Activated T-cell treated with anti-CD3 and anti-CD28 coated beads, Interleukin-2, amount 50 U/mL, for 1 hour (primary cell): ENCODE measurements at places on chromosomes 16 and 17.

- DNase-seq = no peak
Observed at GRCh38 chr16:85384833-85385462, 228.2 kb upstream of the GSE1 start.

DNA sequence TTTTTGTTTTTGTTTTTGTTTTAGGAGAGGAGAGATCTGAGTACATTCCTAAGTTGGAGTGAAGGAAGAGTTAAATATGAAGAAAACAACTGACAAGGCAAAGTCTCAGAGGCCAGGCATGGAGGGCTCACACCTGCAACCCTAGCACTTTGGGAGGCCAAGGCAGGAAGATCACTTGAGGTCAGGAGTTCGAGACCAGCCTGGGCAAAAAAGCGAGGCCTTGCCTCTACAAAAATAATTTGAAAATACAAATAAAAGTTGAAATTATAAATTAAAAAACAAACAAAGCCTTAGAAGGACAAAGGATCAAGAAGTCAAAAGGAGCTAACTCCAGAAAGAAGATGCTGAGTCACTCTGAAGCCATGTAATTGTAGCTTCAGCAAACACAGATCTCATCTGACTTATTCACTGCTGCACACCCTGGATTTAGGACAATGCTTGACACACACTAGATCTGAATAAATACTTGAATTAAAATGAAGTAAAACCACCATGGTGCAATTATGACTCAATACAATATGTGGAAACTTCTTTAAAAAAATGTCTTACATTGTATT is 9.1 kb downstream of the CEP20 start:
- DNase-seq = no peak

GRCh38 chr17:9032151-9032550 is 10.8 kb downstream of the NTN1 start:
- DNase-seq = no peak

GRCh38 chr17:68682903-68683302 is 81.7 kb upstream of the FAM20A start:
- no peak for DNase-seq

DNA sequence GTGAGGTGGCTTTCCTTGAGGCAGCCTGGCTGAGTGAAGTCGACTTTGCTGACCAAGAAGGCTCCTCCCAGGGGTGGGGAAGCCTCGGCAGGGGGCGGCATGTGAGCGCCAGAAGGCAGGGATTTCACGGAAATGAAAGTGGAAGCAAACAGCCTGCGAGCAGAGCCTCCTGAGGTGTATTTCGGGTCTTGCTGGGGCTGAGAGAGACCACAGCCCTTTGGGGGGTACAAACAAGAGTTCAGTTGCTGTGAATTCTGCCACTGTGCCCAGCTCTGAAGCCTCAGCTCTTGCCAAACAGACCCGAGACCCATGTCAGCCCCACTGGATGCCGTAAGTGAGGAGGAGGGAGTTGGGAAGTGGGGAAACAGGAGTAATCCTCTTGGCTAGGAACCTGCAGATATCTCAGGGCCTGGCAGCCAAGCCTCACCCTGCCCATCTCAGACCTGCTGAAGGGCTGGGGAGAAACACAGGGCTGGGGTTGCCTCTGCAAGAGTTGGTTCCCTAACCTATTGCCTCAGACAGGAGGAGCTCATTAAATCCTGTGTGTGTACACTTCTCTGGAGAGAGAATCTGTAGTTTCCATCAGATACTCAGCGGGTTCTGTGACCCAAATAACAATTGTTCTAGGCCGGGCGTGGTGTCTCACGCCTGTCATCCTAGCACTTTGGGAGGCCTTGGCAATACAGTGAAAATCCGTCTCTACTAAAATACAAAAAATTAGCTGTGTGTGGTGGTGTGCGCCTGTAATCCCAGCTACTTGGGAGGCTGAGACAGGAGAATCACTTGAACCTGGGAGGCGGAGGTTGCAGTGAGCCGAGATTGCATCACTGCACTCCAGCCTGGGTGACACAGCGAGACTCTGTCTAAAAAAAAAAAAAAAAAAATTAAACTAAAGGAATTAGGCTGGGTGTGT is at the start of gene IFI35:
Gene IFI35 (plus strand): TSS at position 146 of the 913 bp plus-strand sequence. CDS start 164 bp downstream, at position 310.
- peak; percentile 83 for DNase-seq

GRCh38 chr17:66508896-66509844 is 206.8 kb downstream of the PRKCA start:
- DNase-seq = peak; percentile 27

DNA sequence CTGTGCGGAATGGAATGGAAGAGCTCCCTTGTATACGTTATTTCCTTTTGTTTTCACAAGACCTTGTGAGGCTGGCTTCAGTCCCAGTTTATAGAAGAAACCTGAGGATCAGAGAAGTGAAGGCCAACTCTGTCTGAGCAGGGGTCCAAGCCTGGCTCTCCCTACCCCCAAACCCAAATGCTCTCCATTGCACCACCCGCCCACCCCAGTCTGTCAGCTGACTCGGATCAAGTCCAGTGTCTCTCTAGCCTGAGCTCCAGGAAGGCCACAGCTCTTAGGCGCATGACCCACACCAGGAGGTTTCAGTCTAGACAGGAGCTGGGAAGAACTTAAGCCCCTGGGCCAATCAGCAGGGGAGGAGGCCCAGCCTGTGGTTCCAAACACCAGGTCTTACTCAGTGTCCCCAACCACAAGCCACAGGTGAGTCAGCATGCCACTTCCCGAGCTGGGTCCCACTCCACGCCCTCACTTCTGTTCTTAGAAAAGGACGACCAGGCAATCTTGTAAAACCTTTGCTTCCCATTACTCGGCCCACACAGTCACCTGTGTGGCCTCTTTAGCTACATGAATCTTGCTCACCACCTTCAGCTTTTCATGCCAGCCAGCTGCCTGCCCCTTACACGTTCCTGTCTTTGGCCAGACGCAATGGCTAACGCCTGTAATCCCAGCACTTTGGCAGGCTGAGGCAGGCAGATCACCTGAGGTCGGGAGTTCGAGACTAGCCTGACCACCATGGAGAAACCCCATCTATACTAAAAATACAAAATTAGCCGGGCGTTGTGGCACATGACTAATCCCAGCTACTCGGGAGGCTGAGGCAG is 27.8 kb downstream of the TK2 start:
- peak; percentile 84 for DNase-seq

DNA sequence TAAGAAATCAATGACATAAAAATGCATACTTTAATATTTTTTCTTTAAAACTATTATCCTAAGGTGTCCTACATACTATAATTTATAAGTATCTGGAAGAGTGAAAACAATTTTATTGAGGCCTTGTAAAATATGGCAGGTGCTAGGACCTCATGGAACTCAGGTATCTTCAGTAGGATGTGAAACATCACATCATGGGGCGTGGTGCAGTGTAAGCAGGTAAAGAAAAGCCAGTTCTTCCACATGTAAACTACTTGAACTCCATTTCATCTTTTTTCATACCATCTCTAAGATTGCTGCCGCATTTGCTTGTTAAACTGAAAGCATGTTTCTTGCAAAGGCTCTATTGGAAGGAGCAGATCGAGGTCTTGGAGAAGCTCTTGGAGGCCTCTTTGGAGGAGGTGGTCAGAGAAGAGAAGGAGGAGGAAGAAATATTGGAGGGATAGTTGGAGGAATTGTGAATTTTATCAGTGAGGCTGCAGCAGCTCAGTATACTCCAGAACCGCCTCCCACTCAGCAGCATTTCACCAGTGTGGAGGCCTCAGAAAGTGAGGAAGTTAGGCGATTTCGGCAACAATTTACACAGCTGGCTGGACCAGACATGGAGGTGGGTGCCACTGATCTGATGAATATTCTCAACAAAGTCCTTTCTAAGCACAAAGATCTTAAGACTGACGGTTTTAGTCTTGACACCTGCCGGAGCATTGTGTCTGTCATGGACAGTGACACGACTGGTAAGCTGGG is at the start of gene CAPNS2:
Gene CAPNS2 (plus strand): TSS at position 253 of the 744 bp plus-strand sequence. CDS start 73 bp downstream, at position 326.
- DNase-seq = no peak

GRCh38 chr17:55264645-55265298 is at the start of gene HLF:
Gene HLF (plus strand): TSS chr17:55264960. CDS start chr17:55265485, 525 bp downstream.
- peak; percentile 76 for DNase-seq

DNA sequence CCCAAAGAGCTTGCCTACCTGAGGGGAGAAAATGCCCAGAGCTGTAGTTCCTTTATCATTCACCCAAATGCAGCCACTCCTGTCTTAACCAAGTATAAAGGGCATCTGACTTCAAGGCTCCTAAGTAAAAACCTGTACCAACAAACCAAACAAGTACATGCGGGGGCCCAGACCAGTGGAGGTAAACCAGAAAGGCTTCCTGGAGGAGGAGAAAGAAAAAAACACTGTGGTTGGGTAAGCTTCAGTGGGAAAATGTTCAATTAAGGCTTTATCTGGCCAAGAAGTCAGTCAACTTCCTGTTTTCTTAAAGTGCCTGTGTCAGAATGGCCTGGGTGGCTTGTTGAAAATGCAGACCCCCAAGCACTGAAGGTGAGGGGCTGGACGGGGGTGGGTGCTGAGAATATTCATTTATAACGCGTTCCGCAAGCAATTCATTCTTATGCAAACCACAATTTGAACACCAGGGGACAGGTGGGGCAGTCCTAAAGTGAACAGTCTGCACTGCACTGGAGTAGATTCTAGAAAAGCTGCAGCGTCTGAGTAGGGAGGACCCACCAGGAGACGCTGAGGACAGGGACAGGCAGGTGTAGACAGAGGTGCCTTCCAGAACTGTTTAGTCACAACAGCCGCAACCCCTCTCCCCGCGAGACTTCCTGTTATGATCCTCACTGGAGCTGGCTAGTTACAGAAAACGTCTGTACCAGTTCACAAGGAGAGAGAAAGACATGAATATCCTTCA is 467.1 kb downstream of the SOX9 start:
- no peak for DNase-seq

- no peak for DNase-seq
Observed at GRCh38 chr17:22462461-22462860, 770.1 kb downstream of the KCNJ18 start.

GRCh38 chr17:17738901-17739300 is 57.6 kb downstream of the RAI1 start:
- no peak for DNase-seq

DNA sequence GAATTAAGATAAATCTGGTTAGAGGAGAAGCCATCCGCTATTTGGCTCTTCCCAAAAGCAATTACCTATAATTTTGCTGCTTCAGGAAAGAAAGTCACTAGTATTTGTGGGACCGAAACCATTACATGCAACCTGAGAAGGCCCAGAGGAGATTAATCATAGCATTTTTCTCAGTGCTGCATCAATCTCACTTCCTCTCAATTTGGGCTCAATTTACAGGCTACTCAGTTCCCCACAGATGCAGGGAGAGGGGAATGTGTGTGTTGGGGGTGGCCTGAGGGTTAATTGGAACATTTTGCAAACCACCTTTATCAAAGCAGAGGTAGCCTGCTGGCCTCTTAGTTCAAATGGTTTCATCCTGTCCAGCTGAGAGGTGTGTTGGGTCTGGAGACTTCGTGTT is 394.7 kb upstream of the ASIC2 start:
- no peak for DNase-seq

DNA sequence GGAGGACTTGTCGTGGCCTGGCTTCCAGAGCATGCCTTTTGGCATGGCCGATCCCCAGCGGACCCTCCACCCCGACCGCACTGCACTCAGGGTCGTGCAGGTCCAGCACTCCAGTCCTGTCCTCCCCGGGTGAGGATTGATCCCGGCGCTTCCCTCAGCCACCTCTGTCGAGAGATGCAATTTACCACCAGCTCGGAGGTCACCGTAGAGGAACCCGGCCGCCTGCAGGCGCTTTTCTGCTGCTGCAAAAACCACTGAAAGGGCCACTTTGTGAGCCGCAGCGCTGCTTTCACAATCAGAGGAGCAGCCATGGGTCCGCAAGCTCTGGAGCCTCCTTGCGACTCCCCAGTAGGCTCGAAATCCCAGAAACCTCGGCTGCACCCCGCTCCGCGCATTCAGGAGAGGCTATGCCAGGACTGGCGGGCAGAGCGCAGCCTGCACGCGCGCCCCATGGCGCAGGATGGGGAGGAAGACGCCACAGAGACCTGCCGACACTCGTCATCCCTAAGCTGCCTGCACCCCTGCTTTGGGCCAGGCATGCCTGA is 134.2 kb downstream of the HS3ST2 start:
- no peak for DNase-seq

DNA sequence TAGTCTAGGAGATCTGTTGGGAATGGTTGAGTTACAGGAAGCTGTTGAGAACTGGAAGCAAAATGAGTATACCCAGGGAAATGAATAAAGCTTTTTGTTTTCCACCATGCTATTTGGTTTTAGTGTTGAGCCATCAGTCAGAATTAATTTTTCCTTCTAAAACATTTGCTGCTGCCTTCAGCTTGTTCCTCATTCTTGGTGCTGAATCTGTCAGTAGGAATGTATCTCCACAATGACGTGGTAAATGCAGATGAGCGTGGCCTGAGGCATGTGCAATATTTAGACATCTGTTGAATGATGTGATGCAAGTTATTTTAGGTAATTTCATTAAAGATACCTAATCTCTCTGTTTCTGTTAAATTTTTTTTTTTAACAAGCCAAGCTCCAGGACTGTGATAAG is 10.9 kb downstream of the HAPSTR1 start:
- DNase-seq = no peak

DNA sequence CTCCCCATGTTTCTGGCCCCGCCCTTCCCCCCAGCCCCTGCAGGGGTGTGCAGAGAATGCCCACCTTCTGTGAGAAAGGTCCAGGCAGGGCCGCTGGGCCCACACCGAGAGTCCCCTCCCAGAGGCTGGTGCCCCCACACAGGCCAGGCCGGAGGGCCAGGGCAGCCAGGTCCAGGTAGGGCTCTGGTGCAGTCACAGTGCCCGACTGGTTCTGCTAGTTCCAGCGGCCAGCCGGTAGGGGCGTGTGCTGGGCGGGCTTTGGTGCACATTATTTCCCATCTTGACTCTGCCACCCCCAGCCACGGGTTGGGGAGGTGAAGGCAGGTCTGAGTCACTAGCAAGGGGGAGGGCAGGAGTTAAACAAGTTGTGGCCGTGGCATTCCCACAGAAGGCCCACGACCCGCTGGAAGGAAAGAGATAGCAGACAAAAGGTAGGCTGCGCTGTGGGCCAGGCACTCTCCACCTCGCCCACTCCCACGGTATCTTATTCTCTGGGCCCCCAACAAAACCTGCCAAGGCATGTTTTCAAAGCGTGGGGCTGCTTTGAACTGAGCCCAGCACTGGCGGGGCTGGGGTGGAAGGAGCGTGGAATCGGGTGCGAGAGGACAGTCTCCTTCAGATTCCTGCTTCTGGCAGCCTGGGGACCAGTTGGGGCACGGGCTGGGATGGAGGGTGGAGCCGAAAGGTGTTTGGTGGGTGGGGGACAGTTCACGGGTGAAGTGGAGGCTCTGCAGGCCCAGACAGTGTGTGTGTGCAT is 1.9 kb downstream of the EPN3 start:
- DNase-seq = no peak

GRCh38 chr16:85187447-85187846 is 75.2 kb upstream of the CIBAR2 start:
- DNase-seq = no peak

GRCh38 chr17:83179374-83179773 is 100.0 kb downstream of the METRNL start:
- no peak for DNase-seq
